ENCODE measurements at places on chromosomes 5 and 9.

DNA sequence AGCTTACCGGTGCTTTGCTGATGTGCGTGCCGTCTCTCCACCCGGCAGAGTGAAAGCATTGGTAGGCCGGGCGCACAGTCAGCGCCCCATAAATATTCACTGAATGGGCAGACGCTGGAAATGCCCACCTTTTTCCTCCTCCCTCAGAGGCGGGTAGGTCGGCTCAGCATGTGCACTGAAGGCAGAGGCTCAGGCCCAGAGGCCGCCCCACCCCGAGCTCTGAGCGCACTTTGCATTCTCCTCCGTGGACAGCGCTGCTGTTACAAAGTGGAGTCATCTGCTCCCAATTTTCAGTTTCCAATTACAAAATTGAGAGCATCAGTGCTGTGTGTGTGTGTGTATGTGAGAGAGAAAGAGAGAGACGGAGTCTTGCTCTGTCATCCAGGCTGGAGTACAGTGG lies 10.6 kb downstream of the UCK1 start:
- no peak for DNase-seq

DNA sequence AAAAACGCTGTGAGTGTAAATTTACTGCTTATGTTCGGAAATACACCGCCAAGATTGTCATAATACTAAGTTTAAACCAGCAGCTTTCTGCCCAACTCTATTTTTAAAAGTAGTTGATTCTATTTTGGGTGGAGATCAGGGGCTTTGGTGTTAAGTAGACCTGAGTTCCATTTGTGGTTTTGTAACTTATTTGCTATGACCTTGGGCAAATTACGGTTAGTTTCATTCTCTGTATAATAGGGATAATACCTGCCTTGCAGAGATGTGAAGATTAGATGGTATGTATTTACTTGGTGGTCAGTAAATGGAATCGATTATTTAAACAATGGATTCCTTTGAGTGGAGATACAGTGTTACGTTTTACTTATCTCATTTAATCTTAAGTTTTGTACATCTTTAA lies 1.6 kb downstream of the RAD23B start:
- no peak for DNase-seq

GRCh38 chr5:158594595-158595242 lies 505.0 kb downstream of the EBF1 start:
- DNase-seq, result no peak

GRCh38 chr5:103260951-103261350 lies 2.4 kb downstream of the MACIR start:
- no peak for DNase-seq

- DNase-seq, result no peak
These were observed 14.3 kb downstream of the ATPSCKMT start for GRCh38 chr5:10235350-10235749.

DNA sequence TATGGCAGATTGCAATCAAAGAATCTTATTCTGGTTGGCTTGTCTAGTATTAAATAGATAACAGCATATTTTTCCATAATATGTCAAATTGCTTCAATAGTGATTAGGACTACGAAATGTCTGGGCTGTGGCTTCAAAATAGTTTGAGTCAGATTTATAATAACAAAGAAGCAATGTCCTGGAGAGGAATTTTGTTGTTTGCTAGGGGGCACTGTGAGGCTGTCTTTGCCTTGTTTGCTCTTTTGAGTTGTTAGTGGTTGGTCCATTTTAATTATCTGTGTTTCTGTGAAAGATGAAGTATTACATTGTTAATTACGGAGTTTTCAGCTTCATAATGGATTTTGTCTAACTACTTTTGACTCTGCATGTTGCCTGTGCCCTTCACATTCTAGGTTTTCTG lies 713.6 kb downstream of the TLE4 start:
- DNase-seq, result peak; percentile 3

- peak; percentile 67 for DNase-seq
These were observed 101.1 kb downstream of the RGS3 start for GRCh38 chr9:113564498-113565237.

- DNase-seq, result no peak
These were observed 8.5 kb downstream of the DIPK1B start for GRCh38 chr9:136720898-136721338.

- peak; percentile 3 for DNase-seq
These were observed 691.1 kb upstream of the C9orf72 start for GRCh38 chr9:28264368-28264767.

DNA sequence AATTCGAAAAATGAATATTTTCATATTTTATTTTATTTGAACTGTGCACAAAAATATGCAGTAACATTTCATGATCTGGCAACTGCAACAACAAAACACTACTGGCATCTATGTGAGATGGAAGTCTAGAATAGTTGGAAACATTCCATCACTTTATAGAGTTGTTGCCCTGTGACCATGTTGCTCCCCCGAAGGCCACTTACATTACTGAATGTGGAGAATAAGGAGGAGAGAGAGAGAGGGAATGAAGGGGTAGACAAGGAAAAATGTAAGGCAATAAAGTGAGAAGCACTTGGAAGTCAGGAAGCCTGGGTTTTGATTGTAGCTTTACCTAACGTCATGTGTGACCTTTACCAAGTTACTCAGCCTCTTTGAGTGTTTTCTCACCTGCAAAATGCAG lies 437.2 kb upstream of the EDIL3 start:
- no peak for DNase-seq

DNA sequence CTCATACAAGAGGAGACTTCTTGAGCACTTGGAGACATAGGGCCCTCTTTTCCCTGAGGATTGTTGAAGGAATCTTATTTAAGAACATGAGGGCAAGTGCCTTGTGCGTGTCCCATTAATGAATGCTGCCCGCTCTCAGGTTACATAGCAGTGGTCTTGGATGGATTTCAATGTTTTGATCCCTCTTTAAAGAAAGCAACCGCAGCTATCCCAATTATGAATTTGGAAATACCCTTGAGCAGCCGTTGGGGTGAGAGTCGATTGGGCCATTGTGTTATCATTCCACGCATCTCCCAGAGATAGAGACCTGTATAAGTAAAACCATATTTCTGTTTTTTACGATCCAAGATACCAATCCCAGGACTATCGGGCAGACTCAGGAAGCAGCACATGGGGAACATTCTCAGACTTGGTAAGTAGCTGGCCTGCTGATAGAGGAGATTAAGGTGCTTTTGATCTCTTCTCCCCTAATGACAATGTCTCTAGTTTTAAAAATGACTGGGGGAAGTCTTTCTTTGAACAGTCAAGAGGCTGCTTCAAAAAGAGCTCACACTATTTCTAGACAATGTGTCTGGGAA lies 145.3 kb downstream of the MACROH2A1 start:
- DNase-seq, result no peak

- DNase-seq, result no peak
These were observed 74.0 kb downstream of the GNAQ start for GRCh38 chr9:77957652-77958051.

- DNase-seq, result no peak
These were observed 93.7 kb downstream of the RASEF start for GRCh38 chr9:82969291-82969690.

GRCh38 chr9:14313951-14314423 lies at the start of gene NFIB:
Gene NFIB, minus strand, starts transcription at chr9:14314141. Its CDS starts 630 bp downstream, at chr9:14313511.
- DNase-seq, result peak; percentile 71

GRCh38 chr5:37806476-37806875 lies 33.4 kb downstream of the GDNF start:
- DNase-seq, result no peak

DNA sequence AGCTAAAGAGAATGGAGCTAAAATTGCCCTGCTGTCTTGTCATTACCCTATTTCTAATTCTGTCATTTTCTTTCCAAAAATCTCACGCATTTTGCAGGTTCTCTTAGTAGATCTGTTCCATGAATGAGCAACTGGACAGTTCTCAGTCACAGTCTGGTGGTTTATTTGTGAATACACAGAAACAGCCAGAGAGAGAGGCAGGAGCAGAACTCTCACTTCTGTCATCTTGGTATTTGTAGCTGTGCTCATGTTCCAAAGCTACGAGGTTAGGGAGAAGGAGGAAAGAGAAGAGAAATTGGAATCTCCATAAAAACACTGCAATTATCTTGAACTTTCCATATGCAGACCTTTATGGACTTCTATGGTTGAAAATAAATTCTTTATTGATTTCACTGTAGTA lies 118.0 kb upstream of the OR13F1 start:
- DNase-seq, result no peak

DNA sequence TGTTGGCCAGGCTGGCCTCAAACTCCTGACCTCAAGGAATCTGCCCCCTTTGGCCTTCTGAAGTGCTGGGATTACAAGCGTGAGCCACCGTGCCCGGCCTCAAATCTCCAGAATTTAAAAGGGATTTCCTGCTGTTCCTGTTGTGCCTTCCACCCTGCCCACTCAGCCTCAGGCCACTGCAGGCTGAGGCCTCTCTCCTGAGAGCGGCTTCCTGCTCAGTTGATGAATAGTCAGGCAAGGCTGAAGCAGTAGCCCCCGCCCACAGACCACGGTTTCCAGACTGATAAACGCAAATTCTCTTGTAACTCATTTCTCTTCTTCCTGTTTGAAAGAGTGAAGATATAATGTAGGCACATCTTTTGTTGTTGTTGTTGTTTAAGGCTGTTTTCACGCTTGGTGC lies 127.0 kb upstream of the PLCXD3 start:
- DNase-seq, result no peak

DNA sequence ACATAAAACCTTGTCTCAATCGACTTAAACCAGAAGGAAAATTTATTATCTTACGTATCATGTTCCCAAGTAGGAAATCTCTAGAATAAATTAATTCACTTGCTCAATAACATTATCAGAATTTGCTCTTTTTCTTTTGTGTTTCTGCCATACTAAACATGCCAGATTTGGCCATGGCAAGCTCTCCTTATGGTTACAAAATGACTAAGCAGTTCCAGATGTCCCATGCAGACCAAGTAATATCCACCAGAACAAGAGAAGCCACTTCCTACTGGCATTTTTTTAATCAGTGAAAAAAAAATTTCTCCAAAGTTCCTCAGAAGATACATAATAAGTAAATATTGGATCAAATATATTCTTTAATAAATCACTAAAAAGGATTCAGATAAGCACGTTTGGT lies 25.2 kb upstream of the ADAMTS6 start:
- peak; percentile 53 for DNase-seq

DNA sequence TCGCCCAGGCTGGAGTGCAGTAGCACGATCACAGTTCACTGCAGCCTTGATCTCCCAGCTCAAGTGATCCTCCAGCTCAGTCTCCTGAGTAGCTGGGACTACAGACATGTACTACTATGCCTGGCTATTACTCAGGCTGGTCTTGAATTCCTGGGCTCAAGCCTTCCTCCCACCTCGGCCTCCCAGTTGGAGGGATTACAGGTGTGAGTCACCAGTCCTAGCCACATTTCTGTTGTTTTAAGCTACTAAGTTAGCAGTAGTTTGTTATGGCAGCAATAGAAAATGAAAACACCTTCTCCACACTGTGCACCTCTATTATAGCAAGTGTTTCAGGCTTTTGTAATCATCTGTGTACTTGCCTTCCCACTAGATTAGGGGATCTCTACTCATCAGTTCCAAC lies 588.9 kb upstream of the TLE4 start:
- DNase-seq, result peak; percentile 27

- DNase-seq, result peak; percentile 29
These were observed 146.4 kb upstream of the TNC start for GRCh38 chr9:115264313-115264712.

DNA sequence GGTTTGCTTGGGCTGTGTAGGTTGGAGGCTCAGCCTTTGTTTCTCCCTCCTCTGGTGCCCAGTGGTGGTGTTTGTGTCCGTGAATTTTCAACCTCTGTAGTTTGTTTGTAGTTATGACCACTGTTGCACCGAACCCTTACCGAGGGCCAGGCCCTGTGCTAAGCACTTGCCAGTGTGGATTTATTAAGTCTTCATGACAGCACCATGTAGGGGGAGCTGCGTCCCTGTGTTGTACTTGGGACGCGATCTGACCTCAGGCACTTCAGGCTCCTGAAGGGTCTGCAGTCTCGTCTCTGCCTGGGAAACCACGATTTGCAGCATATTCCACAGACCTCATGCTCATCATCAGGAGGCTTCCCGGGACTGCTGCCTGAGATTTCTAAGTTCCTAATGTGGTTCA lies 12.8 kb downstream of the TENT4A start:
- no peak for DNase-seq

- DNase-seq, result peak; percentile 80
These were observed 39.2 kb downstream of the PRUNE2 start for GRCh38 chr9:76866689-76867088.

DNA sequence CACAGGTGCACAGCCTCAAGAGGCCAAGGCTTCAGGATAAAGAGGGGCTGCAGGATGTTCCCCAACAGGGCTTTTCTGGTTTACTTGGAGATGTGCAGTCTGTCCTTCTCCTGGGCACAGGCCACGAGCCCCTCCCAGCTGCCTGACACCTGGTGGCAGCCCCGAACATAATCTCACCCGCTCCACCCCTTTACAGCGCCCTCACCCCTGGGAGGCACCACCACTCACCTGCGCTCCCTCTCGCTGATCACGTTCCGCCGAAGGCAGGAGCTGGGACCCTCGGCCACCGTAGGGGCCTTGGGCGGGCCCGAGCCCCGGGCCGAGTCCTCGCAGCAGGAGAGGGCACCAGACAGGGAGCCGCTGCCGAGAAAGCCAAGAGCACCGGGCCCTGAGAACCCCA lies 514 bp downstream of the SOHLH1 start:
- DNase-seq, result no peak

DNA sequence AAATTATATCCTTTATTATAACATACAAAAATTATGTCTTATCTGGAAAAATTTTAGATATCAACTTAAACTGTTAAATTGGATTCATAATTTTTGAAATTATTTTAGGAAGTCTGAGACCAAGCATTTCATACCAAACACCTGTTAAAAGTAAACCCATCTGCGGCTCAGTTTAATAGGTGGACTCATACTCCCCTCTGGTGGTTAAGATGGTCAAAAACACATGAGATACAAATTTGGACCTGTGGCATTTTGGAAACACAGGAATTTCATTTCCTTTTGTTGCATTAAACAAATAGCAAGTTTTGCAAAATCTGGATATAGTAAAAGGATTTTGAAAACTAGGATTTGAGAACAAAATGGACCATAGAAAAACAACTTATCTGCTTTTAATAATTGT lies 53.7 kb downstream of the RGMB start:
- peak; percentile 73 for DNase-seq

GRCh38 chr5:110572729-110573128 lies 153.7 kb downstream of the TMEM232 start:
- no peak for DNase-seq

GRCh38 chr9:132235894-132236661 lies 74.2 kb downstream of the NTNG2 start:
- peak; percentile 76 for DNase-seq

DNA sequence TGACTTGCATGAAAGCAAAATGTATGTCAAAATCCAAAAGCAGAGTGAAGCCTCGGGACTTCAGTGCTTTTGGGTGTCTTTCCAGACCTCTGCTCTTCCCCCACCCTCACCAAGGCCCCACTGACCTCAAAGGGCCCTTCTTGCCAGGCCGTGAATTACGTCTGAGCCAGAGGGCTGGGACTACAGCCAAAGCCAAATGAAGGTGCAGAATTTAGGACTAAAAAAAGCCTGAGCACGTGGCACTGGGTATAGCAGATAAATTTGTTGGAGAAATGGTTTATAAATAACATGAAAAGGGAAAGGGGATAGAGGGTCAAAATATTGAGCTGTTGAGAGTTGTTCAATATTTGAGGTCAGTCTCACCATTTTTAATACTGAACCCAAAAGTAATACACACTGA lies 163.4 kb downstream of the GHR start:
- DNase-seq, result peak; percentile 15
